Stimulated activated CD8-positive, alpha-beta memory T cell treated with anti-CD3 and anti-CD28 coated beads, Interleukin-15, amount 100 ng/mL, for 48 hours (primary cell): ENCODE measurements at places on chromosomes 12 and 14.

- DNase-seq: no peak
These were observed 295.5 kb upstream of the ATXN7L3B start for GRCh38 chr12:74242088-74242487.

- DNase-seq: no peak
These were observed 17.5 kb upstream of the ATF1 start for GRCh38 chr12:50746431-50746830.

GRCh38 chr12:132393991-132394949 is 64.9 kb upstream of the GALNT9 start:
- peak; percentile 13 for DNase-seq

- DNase-seq: no peak
These were observed 16.9 kb downstream of the ASPG start for GRCh38 chr14:104102282-104102914.

DNA sequence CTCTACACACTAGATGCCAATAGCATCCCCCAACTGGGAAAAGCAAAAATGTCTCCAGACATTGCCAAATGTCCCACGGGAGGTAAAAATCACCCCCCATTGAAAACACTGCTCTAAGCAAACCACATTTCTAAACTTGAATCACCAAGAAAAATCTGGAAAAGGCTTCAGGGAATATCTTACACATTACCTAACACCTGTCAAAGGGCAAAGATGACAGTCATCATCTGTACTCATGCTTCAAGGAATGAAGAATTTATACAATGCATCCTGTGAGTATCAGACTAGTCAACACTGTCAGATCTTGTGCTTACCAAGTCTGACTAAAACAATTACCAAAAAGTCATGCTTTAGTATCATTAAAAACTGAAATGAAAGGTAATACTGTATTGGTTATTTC is 161.6 kb upstream of the SOX5 start:
- no peak for DNase-seq

DNA sequence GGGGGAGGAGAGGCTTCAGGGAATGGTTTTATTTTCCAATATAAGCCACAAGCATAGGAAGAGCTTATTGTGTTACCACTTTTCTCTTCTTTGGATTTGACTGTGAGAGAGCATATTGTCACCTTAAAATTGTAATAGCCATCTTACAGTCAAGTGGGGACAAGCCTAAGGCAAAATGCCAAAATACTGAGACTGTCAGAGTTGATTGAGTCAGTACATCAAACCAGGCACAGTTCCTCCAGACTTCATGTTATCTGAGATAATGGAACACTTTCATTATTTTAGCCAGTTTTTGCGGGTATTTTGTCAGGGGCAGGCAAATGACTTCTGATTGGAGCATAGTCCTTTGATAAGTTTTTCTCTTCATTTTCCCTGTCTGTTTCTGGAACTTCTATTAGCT is 19.5 kb upstream of the NUBPL start:
- no peak for DNase-seq

DNA sequence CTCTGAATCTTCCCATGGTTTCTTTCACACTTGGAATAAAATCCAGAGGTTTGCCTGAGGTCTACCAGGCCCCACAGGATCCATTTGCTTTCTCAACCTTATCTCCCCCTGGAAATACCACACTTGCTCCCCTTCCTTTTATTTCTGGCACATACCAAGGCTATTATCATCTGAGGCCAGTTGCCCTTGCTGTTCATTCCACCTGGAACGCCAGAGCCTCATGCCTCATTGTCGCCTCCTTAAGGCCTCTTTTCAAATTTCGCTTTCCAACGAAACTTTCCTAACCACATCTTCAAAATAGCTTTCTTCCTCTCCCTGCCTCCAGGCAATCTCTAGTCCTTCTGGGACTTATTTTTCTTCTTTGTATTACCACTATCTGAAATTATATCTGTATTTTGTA is 11.2 kb upstream of the LRIG3 start:
- DNase-seq: no peak

- DNase-seq: no peak
These were observed 11.9 kb downstream of the FAM222A start for GRCh38 chr12:109725321-109726105.

GRCh38 chr12:52585066-52585465 is 11.4 kb upstream of the KRT74 start:
- no peak for DNase-seq

DNA sequence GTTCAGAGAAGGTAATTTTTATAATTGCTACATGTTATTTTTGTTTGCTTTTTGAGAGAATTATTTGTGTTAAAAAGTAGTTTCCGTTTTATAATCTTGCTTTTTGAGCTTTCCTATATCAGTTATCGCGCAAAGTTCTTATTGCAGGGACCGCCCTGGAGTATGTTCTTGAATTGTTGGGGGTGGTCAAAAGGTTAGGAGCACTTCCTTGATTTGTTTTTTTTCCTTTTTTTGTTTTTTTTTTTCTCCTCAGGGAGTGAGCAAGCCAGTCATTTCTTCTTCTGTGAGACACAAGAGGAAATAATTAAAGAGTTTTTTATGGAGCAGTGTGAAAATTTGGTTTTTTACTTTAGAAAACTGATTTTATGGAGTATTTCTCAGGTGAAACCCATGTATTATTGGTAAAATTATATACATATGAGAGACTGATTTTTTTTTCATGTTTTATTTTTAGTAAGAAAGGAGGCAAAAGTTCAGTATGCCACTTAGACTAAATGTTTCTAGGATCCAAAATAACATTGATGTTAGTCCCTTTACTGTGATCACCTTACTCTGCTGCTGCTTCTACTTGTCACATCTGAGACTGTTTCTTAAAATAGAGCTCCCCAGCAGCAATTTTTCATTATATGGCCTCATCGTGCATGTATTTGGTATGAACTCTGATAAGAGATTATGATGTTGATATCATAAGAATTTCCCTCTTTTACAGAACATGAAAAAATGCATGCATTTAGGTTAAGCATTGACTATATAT is 26.6 kb downstream of the PLEKHA5 start:
- DNase-seq: no peak

DNA sequence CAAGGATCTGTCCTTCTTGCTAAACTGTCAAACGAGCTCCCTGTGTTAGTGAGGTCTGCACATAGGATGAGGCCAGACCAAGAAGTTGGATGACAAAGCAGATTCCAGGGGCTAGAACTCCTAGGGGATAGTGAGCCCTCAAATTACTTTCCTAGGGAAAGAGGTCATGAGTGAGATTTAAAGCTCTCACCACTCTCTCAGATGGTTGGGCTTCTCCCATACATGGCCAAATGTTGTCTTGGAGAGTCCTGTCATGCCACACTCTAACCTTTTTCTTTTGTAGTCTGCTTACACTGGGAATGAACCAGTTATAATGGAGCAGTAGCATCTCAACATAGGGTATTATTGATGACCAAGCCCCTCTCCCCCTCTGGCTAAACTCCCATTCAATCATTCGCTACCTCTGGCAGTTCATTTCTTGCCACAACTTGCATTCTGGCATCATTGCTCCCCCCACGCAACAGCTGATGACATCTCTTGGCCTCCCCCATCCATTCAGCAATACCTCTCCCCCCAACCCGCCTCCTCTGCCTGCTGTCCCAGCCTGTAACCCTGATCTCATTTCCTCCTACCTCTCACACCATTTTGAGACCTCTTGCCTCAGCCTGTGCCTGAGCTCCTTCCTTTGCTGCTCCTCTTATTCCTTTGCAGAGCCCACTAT is 64.7 kb upstream of the CISTR start:
- no peak for DNase-seq

- DNase-seq: no peak
These were observed 620.1 kb downstream of the MED13L start for GRCh38 chr12:115657081-115658013.

DNA sequence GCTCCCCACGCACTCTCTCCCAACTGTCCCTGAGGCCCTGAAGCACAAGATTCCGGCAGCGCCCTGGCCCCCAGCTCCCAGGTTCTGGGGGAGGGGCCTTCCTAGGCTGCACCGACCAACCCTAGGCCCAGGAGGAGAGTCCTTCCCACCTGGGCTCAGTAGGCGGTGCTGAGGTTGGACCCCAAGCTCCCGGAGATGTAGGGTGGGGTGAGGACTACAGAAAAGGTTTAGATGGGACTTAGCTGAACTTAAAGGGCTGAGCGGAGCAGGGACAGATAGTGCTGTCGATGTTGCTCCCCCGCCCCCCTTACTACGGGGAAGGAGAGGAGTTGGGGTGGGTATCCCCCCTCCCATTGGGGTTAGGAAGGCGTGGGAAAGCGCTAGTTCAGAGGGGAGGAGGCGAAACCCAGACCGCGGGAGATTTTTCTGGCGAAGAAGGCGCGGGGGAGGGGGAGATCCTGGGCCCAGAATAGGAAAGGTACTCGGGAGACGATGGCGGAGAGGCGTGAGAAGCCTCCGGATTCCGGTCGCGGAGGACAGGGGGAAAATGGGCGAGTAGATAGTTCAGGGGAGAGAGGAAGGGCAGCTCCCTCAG is 4.2 kb upstream of the BAZ2A start:
- no peak for DNase-seq

DNA sequence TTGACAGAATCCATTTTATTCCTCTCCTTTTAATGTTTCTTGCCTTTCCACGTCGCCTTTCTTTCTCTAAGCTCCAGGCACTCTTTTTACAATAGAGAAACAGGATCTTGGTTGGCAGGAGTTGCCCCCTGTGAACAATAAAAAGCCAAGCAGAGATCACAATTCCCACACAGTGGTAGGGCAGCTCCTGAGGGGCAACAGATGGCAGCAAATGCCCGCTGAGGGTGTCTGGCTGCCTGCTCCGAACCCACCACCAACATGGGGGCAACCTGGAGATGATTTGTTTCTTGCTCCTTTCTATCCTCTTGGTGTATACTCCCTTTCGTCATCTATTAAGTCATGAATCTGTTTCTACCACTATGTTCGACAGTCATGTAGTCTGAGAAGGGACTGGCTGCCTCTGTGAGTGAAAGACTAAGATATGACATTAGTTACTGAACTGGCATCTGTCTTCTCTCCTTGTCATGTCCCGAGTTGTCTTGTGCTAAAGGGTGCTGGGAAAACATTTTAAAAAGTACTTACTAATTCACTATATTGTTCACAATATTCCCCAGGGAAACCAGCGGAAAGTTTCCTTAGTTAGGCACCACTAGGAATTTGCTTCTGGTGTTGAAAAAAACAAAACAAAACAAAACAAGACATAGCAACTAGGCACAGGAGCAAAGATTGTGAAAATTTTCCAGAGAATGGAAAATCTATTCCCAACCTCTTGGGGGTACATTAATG is 170.1 kb downstream of the STXBP6 start:
- no peak for DNase-seq

- no peak for DNase-seq
These were observed 8.7 kb downstream of the SAV1 start for GRCh38 chr14:50659327-50659974.

DNA sequence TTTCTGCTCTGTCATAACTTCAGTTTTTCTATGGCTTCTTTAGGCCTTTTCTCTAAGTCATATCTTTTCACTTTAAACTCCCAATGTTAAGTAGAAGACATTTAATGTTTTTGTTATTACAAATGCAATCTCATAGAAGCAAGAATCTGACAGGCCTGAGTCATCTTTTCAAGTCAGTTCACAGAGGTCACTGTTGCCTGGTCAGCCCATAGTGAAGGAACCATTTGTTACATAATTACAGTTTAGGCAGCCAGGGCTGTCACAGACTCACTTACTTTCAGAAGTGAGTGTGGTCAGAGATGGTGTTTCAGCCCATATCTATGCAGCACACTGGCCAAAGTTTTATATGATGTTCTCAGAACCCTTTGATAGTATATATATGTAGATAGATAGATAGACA is 46.5 kb downstream of the CCER1 start:
- no peak for DNase-seq

- DNase-seq: no peak
These were observed 305.5 kb downstream of the AEBP2 start for GRCh38 chr12:19744705-19745218.

DNA sequence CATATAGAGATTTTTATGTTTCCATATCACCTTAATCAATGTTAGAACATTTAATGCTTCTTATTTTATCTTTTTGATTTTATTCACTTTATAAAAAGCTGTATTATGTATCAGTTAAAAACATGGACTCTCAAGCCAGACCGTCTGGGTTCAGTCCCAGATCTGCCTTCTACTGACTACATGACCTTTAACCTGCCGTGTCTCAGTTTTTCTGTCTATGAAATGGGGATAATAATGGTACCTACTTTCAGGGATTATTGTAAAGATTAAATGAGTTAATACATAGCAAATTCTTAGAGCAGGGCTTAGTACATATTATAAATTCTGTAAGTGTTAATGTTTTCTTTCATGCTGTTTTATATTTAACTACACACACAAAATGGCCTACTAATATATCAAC is 50.4 kb downstream of the STAB2 start:
- DNase-seq: no peak

DNA sequence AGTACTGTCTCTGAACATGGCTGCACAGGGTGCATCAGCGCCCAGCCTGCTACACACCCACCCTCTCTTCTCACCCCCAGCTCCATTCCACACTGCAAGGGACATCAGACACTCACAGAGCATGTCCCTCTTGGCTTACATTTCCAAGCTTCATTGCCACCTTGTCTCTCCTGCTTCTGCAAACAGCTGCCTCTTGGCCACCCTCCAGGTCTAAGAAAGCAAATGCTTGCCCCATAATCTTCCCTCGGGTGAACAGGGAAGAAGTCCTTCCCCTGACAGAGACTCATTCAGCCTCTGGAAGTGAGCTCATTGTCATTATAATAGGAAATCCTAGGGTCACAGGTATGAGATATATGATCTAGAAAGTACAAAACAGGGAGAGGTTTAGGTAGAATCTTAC is 505.2 kb downstream of the RMST start:
- no peak for DNase-seq

DNA sequence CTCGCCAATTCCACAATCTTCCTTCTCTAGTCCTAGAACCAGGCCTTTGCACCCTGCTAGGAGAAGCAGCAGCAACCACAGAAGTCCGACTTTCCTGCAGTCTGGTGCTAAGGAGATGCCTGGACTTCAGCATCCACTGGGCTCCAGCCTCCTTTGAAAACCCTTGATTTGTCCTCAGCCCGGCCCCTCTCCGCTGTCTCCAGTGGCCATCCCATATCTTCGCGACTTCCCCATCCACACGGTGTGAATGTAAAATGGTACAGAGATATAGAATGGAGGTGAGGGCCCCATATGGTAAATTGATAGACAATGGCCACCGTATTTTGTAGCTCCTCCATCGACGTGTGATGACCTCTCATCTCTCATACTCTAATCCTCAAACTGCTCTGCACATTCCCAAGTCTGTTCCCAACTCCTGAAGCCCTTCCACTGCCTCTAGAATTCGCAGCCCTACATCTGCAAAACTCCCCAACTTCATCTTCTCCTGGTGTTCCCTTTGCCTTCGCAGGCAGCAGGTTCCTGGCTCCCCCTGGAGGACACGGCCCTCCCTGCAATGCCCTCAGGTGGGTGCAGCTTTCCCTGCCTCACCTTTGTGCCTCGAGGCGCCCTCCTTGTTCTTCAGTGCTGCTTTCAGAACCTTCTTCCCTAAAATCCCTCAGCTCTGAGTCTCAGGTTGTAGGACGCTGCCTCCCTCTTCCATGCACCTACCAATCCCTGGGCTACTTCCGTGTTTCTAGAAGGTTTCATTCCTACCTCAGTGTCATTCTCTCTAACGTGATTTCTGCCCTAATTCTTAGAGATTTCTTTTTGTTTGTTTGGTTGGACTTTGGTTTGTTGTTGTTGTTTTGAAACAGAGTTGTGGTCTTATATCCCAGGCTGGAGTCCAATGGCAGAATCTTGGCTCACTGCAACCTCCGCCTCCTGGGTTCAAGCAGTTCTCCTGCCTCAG is 36.7 kb downstream of the TMBIM6 start:
- peak; percentile 55 for DNase-seq
